Kasumi-1 (cell line): ENCODE measurements at places on chromosomes 4 and X.

GRCh38 chr4:133598779-133599178 is 449.7 kb downstream of the PCDH10 start:
- no peak for DNase-seq

DNA sequence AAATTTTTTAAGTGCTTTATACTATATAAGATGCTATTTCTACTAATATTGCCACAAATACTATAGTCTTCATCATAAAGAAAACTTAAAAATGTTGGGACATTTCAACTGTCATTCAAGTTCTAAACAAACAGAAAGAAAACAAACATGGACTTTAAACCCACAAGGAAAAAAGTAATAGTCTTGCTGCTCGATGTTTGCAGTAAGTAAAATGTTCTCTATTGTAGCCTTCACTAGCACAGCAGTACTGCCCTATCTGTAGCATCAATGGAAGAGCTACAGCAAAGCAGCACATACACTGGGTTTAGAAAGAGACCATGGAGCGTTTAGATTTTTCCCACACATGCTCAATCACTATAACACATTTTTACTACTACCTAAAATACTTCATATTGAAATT is 146.8 kb downstream of the KLHL13 start:
- DNase-seq = no peak

DNA sequence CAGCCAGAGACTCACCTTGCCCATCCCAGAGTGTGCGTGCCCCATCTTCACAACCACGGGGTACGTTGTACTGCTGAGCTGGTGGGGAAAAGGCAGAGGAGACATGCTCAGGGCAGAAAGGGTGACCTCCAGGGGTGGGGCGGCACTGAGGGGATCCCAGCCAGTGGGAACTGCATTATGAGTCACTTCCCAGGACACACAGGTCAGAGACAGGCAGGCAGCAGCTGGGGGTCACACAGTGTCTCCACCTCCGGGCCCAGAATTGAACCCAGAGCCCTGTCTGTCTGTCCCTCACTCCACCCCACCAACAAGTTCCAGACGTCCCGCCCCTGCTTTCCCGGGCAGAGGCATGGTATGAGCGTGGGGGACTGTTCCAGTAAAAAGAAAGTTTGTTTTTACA is 4.8 kb upstream of the TIMP1 start:
- DNase-seq = no peak

DNA sequence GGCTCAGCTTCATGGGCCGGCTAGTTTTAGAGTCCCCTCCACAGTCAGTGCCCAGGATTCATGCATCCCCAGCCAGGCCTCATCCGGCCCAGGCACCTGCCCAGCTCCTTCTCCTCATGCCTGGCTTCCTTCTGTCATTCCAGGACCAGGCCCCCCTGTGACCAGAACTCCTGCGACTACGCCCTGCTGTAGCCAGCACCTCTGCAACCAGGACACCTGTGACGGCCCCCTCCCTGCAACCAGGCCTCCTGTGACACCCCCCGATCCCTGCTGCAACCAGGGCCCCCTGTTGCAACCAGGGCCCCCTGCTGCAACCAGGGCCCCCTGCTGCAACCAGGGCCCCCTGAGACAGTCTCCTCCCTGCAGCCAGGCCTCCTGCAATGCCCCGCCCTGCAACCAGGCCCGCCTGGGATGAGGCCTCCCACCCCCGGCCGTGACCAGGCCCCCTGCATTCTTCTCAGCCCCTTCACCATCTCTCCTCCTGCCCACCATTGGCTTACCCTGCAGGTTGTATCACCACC is 46.8 kb downstream of the HTRA3 start:
- no peak for DNase-seq

DNA sequence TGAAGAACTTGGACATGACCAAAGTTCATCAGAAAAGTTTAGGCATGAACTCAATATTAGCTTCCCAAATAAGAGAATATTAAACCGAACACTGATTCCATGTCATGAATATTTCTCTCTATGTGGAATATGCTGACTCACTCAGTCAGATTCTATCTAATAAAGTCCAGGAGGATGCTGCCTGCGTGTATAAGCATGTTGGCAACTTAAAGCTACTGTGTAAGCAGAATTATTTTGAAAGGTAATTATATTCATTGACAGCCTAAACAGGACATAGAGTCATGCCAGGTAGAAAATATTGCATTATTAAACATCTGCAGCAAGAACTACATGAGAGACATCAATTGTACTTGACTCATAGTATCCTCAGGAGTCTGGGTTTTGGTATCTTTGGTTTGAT is 367.9 kb upstream of the SPOCK3 start:
- no peak for DNase-seq

- peak; percentile 50 for DNase-seq
Observed at GRCh38 chr4:151801547-151802516, 41.0 kb upstream of the GATB start.

GRCh38 chr4:173152104-173152503 is 16.5 kb upstream of the GALNT7 start:
- no peak for DNase-seq

- no peak for DNase-seq
Observed at GRCh38 chr4:127881563-127881864, 821 bp downstream of the PLK4 start.

GRCh38 chr4:94389595-94390267 is 47.1 kb upstream of the HPGDS start:
- DNase-seq = no peak

DNA sequence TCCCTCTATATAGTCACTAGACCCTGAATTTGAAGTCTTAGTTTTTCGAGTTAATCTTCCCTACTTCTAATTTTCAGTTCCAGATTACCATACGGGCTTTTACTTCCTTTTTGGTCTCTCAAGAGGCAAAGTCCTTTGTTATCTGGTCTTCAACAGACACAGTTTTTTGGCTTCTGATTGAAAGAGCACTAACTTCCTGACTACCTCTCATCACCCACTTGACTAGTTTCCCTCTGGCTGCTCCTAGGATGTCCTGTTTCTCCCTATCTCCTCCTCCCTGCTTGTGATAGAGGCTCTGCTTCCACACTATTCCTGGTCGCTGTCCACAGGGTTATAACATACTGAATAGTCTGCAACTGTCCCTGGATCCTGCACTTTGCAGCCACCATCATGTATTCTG is 16.7 kb upstream of the WDR44 start:
- DNase-seq = no peak

GRCh38 chr4:123599920-123600810 is 203.6 kb downstream of the SPRY1 start:
- peak; percentile 98 for DNase-seq

- DNase-seq = peak; percentile 62
Observed at GRCh38 chr4:88522702-88523324, 763 bp downstream of the PYURF start.

- DNase-seq = peak; percentile 71
Observed at GRCh38 chrX:130173190-130173895, 1.6 kb downstream of the RAB33A start.

GRCh38 chrX:14489437-14489836 is 39.9 kb upstream of the GLRA2 start:
- no peak for DNase-seq

DNA sequence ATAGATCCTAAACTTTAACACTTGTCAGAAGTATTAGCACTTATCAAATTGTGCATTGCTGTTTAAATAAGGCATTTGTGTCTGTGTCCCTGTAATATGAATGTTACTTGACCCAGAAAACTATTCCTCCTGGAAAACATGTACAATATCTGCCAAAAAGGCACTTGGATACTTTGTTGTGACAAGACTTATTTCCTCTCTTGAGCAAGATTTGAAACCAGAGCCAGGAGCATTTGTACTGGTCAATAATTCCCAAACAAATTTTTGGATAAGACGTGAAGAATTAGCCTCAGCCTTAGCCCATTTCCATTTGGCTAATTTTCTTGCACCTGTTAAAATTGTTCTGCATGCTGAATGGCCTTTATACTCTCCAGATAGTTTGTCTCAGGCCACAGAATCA is 176.3 kb upstream of the GK2 start:
- no peak for DNase-seq

DNA sequence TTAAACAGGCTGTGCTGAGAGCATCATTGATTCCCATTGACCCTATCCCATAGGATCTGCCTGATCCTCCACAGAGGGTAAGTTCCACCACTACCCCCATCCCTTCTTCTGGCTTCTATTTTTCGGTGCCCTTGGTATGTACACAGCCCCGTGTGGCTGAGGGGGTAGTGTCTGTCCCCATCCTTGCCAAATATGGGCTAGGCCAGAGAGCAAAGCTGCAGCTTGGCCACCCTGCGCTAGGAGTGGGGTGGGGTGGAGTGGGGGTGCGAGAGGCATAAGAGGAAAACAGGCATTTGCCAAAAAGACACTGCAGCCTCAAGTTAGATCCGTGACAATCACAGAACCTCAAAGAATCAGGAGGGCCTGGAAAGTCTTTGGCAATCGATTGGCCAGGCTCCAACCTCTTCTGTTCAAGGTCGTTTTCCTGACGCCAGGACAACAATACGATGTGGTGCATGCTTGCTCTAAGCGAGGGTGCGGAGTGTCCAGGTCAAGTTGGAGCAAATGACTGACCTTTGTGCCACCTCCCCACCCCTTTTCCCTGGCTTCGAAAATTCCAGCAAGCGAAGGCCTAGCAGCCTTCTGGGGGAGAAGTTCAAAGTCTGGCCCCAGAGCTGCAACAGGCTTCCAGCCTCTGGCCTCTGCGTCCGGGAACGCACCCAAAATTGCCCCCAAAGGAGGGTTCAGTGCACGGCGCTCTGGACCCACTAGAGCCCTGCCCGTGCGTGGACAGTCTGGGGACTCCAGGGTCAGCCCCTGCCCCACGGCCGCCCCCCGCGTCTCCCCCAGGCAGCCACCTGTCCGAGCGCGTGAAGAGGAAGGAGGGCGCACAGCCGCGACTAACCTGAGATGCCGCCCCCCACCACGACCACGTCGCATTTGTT is 598 bp downstream of the MAOB start:
- no peak for DNase-seq

- DNase-seq = no peak
Observed at GRCh38 chr4:55032788-55033187, 92.6 kb downstream of the KDR start.

DNA sequence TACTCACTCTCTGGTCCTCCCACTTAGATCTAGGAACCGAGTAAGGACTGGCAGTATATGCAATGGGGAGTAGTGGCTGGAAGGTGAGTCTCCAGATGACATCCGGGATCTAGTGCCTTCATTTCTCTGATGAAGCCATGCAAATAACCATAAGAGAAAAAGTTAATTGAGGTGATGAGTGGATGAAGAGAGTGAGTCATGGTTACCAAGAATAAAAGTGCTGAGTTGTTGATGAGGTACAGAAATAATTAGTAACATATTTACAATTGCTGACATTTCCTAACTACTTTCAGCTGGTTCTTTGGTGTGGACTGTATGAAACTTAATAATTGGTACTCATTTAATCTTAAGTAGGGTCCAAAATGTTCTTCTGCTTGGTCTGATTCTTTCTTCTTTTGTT is 146.7 kb upstream of the PITX2 start:
- no peak for DNase-seq

DNA sequence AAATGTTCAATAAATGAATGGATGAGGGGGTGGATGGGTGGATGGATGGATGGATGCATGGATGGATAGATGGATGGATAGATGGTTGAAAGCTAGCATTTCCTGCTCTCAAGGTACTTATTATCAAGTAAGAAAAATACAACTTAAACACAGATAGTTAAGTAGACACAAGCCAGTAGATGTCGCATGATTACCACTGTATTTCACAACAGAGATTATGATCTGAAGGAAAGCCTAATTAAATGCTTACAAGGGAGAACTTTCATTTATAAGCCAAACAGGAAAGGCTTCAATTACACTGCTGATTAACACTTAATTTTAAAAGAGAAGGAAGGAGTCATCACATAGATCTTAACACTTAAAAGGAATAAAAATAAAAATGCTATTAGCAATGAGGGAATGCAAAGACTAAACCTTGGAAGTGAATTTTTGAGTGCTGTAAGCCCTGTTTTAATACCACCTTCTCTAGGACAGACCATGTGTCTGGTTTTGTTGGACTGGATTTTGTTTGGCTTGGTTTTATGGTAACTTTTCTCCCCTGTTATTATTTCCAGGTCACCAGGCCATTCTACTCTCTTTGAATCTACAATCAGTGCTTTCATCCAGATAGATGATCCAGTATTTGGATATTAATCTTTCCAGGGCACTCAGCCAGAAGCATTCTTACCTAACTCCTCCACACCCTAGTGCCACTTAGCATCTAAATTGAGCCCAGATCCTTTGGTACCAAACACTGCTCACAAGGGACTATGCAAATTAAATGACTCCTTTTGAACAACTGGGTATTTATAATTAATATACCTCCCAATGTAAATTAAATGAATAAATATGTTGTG is 75.5 kb upstream of the SLC39A8 start:
- no peak for DNase-seq

- DNase-seq = no peak
Observed at GRCh38 chrX:47179221-47179927, 14.3 kb upstream of the UBA1 start.

GRCh38 chrX:49075347-49075746 is 1.5 kb upstream of the PRAF2 start:
- DNase-seq = no peak

- DNase-seq = no peak
Observed at GRCh38 chrX:123084797-123085196, 99.3 kb upstream of the GRIA3 start.

GRCh38 chr4:153502584-153502983 is 36.4 kb downstream of the TMEM131L start:
- no peak for DNase-seq

- no peak for DNase-seq
Observed at GRCh38 chrX:118117741-118118140, 1.1 kb upstream of the KLHL13 start.

- no peak for DNase-seq
Observed at GRCh38 chr4:165965503-165965902, 92.5 kb downstream of the TLL1 start.
